Daoy (cell line): ENCODE measurements at places on chromosomes 7 and 10. TPM values are rescaled to one million over a fixed set of nuclear protein-coding genes. Genes with fewer than 3 reads are reported as not detected.

The AGR3 gene
- total RNA-seq = not detected in 2 replicates

The CTTNBP2 gene
- total RNA-seq = 3.6 TPM in 2 replicates

The IFIT2 gene
- 7.1 and 8.5 TPM in 2 replicates for total RNA-seq

The ATG9B gene
- total RNA-seq = not detected in 2 replicates

The LLCFC1 gene
- not detected in 2 replicates for total RNA-seq

- no peak for DNase-seq
These were observed 52.5 kb upstream of the CAMK2B start for GRCh38 chr7:44377681-44378421.

- DNase-seq = no peak
These were observed 461.7 kb upstream of the GALNT17 start for GRCh38 chr7:70670288-70670687.

DNA sequence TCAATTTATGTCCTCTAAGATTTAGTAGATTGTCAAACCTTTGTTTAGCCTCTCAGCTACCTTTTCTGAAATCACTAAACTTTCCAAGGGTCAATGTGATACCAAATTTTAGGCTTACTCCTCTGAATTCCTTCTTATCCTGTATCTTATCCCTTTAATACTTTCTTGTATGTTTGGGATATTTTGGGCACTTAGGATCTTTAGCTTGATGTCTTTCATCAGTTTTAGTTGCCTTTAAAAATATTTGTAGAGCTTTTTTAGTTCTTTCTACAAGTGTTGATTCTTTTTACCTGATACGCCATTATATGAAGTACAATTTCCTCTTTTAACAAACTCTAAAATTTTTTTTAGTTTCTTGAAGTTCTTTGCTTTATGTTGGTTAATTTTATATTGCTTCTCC is 30.7 kb upstream of the HDAC9 start:
- no peak for DNase-seq

DNA sequence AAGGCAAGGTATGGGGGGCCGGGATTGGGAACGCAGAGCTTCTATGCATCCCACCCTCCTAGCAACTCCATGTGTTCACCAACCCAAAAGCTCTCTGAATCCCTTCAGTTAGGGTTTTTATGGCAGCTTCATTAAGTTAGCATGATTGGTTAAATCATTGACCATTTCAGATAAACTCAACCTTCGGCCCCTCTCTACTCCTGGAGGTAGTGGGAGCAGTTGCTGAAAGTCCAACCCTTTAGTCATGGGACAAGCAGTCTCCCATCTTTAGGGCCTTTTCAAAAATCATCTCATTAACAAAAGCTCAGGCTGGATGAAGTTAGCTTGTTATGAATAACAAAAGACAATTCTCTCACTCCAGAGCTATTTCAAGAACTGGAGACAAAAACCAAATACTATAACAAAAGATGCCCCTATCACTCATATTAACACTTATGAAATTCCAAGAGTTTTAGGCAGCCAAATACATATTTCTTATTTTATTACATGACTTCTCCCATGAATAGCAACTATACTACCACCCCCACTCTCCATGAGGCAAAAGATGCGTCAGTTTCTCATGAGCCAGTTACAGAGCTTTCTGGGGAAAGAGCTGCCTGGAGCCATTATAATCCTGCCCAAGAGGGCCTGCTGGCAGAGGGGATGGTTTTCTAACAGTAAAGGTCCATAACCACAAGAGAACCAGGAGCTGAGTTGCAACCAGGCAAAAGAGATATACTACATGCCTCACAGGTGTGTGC is 44.6 kb downstream of the SLC16A12 start:
- DNase-seq = no peak

DNA sequence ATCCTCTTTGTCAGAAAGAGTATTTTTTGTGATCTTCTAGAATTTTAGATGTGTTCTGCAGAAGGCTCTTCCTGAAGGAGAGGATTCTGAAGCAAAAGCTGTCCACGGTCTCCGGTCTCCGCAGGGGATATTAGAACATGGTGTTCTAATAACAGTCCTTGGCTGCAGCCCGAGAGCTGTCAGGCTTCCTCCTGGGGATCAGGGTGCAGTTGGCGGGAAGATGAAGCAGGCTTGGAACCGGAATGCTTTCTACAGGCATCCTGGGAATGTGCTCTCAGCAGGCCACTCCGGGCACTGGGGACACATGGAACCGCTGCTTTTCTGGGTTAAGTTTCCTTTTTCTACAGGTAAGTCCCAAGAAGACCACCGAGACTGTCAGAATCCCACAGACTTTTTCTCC is 118.6 kb upstream of the PARD3 start:
- DNase-seq = no peak

DNA sequence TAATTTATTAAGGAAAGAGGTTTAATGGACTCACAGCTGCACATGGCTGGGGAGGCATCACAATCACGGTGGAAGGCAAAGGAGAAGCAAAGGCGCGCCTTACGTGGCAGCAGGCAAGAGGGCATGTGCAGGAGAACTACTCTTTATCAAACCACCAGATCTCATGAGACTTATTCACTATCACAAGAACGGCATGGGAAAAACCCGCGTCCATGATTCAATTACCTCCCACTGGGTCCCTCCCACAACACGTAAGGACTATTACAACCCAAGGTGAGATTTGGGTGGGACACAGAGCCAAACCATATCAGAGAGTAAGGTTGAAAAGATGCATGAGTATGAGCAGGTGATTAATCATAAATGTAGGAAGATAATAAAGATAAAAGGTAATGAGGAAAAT is 3.2 kb upstream of the JCAD start:
- peak; percentile 76 for DNase-seq

DNA sequence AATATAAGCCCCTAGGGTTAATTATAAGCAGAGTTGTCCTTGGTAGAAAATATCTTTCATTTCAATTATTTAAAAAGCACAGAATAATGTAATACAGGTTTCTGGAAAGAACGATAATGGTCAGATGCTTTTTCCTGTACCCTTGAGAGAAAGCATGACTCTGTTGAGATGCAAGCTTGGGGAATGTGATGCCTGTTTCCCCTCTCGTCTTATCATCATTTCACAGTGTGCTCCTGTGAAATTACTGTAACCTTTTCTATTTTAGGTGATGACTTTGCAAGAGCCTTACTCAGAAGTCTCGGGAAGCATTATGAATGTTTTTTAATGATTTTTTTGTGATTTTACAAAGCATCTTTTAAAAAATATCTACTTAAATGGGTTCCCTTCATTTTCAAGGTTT is 243.0 kb downstream of the POLR1F start:
- no peak for DNase-seq
